ENCODE measurements at places on chromosomes 3 and 15.

GRCh38 chr3:169189486-169189885, 474.0 kb downstream of the MECOM start:
- DNase-seq: no peak

DNA sequence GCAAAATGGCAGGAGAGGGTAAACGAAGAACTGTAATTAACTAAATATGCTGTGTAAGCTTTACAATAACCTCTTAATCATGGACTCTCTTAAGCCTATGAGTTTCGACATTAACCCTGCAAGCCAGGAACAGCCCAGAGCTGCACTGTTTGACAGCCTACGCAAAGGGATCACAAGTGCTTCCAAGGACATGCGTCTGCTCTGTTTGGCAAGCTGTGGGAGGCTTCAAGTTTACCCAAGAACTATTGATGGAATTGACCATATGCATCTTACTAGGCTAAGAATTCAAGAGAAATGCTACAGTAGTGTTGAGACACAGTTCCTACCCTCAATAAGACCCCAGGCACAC, 66.0 kb downstream of the PDZRN3 start:
- no peak for DNase-seq

GRCh38 chr3:136069933-136070332, 104.4 kb downstream of the PPP2R3A start:
- no peak for DNase-seq

DNA sequence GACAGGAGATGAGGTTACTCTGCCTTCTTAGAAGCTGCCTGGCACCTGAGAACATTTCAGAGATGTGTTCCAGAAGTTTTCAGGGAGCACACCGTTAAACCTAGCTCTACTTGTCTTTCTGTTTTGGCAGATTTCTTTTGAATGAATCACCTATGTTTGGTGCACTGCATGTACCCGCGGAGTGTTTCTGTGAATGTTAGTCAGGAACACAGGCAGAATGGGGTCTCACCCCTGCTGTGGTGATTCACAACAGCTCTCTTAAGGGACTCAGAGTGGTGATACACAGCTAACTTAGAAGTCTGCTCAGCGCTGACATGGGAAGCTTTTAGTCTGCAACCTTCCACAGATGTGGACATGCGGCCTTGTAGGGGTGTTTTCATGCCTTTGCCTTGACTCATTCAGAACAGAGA, 24.0 kb downstream of the TSEN2 start:
- DNase-seq: no peak

- no peak for DNase-seq
Observed at GRCh38 chr3:139557041-139557440, 17.5 kb upstream of the RBP1 start.

GRCh38 chr15:63200464-63201249, 11.3 kb downstream of the RAB8B start:
- no peak for DNase-seq

GRCh38 chr15:79105141-79105540, 14.6 kb upstream of the RASGRF1 start:
- DNase-seq: no peak

DNA sequence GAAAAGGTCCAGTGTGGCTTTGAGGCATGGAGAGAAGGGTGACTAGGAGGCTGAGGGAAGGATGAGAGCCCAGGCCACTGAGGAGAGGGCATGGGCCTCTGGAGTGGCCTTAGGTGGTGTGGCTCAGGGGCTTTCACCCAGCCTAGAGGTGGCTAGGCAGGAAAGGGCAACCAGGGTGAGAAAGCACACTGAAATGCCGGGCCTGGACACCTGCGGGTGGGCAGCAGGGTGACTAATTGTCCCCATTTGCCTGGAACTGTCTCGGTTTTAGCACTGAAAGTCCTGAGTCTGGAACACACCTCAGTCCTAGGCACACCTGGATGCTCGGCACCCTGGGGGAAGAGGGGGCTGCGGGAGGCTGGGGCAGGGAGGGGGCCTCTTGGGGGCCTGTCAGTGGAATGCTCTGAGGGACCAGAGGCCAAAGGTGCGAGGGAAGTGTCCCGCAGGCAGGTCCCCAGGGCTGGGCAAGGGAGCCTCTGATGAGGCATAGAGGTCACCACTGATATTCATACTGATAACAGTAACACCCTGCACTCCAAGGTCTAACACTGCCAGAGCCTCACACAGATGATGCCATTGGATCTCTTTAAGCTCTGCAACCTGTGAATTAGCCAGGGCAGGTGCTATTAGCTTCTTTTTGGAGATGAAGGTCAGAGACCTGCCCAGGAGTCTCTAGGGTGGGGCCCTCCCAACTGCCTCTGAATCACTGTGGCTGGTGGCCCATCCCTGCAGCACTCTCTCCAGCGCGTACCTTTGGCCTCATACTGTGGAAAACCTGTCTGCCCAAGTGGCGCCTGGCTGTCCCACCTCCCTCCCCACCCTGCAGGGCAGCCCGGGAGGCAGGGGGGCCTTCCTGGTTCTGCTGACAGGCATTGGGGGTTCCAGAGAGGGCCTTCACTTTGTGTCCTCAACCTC, 3.0 kb upstream of the PHGR1 start:
- DNase-seq: no peak

GRCh38 chr15:51162865-51163762, 68.4 kb upstream of the TNFAIP8L3 start:
- DNase-seq: no peak

GRCh38 chr3:186239321-186239720, 122.7 kb downstream of the DGKG start:
- peak; percentile 4 for DNase-seq

GRCh38 chr3:129947538-129948240, 26.8 kb upstream of the TRH start:
- DNase-seq: no peak

- no peak for DNase-seq
Observed at GRCh38 chr15:92107510-92107909, 254.0 kb downstream of the SLCO3A1 start.

- DNase-seq: no peak
Observed at GRCh38 chr15:60006203-60006862, 2.2 kb downstream of the FOXB1 start.

DNA sequence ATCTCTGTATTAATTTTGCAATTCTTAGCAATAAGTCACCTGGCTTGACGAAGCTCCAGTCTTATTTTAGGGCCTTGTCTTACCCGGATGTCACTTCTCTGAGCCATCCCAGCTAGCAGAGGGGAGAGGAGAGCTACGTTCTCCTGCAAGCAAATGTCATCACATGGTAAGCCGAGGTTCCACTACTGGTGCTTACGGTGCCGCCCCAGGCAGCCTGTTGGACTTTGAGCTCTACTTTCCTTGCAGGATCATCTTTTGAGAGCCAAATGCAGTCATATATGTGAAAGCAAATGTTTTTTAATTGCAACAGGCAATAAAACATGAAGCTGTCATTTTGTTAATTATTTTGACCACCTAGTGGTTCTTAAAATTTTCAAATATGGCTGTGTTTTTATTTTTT, 140.9 kb downstream of the FAM43A start:
- DNase-seq: no peak

DNA sequence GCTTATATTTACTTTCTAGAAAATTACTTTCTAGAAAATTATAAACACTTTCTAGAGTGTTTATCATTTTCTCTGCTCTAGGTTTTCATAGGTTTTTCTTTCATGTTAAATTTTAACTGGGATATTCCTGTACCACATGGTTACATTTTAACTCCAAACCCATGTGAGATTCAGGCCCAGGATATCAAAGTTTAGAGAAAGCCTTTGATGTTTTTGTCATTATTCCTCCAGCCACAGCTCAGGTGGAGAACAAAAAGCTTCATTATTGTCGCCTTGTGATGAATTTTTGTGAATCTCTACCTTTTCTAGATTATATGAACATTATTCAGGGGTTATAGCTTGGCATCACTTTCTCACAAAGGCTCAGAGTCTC, 816.0 kb downstream of the SQOR start:
- DNase-seq: no peak

DNA sequence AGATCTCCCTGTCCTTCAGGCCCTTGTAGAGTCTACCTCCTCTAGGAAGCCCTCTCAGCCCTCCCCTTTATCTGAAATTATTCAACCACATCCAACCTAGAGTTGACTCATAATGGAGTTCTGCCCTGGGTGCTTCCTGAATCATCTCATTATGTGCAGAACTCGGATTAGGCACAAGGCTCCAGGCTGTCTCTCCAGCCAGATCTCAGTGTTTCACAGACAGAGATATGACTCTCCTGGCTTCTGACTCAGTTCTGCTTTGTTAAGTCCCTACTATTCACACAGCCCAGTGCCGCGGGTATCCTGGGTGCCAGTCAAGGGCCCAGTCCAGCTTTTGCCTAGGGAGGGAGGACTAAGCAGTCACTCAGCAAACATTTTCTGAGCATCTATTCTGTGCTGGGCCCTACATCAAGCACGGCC, 9.3 kb downstream of the STRA6 start:
- DNase-seq: no peak

DNA sequence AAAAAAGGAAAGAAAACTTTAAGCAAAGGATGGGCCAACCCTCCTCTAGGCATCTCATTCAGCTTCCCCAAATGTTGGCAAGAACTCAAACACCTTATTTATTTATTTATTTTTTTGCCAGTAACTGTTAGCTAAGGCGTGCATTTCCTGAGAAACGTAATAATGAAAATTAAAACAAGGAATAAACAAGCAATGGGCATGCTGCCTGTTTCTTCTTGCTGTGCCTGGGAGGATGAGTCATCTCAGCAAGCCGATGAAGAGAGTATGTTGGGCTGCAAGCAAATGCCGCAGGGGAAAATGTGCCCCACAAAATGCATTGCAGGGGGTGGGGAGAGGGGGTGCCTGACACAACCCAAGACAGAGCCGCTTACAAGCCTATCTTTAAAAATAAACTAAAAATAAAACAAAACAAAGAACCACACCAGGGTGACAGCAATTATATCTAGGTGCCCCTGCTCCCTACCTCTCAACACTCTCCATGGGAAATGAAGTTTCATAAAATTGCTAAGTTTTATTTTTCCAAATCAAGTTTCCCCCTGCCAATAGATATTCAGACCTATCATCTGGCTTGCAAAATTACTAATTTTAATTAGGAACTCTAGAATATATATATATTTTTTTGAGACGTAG, 40.3 kb downstream of the EIF4E3 start:
- DNase-seq: no peak

DNA sequence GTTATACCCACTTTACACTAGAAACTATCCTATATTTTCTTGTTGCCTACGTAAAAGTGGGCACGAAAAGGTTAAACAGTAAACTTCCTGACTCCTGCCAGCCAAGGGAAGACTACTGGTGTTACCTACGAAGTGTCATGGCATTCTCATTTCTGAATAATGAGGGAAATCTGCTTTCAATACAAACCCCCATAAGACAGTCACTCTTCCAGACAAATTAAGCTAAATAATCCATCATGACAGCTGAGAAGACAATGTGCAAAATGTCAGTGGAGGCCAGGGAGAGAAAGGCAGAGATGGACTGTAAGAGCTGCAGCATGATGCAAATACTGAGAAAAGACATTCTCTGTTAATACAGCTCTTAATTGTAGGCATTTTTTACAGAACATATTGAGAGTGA, 136.5 kb downstream of the SERPINI1 start:
- DNase-seq: no peak

GRCh38 chr3:154548341-154548740, 118.4 kb upstream of the GPR149 start:
- DNase-seq: no peak

- no peak for DNase-seq
Observed at GRCh38 chr15:101494251-101494796, 4.8 kb upstream of the PCSK6 start.

DNA sequence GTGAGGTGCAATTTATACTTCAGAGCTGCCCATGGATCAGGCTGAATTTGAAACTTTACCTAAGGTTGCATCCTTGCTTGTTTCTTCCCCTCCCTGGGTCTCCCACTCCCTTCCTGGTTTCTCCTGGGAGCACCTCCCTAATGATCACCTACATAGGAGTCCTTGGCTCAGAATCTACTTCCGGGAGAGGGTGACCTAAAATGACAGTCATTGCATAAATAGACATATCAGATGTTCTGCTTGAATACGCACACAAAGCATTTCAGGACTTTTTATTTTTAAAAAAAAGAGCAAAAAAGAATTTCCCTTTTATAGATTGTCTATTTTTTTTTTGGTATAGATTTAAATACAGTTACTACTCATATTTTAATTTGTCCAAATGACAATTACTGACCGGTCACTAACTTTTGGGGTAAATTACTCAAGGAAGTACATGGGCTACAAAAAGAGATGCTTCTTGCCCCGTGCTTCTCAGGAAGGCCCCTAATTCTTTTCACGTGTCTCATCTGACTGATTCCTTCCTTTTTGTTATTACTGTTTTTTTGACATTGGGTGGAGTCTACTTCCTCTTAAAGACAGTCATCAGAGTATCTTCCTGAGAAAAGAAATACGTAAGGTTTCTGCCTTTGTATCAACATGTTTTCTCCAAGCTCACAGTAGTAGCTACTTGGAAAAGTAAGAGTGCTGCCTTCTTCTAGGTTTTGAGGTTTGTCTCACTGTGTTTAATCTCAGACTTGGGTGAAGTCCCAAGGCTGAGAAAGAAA, 4.9 kb upstream of the MYZAP start:
- DNase-seq: no peak

- DNase-seq: no peak
Observed at GRCh38 chr3:174417573-174417972, 441.6 kb upstream of the NAALADL2 start.

DNA sequence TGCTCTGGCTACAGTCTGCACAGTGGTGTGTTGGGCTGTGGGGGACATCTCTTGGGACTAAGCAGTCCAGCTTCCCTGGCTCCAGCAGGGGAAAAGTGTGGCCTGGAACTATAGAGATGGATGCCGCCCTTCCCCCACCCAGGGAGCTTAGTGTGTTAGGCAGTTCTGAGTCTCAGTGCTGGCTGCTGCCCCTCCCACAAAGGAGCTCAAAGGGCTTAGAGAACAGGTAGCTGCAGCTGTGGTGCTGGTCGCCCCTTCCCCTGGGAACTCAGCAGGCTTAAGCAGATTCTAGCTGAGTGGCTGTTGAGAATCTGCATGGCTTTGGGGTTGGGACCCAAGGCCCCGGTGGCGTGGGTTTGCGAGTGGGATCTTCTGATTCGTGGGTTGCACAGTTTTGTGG, 190.8 kb downstream of the PDCD6IP start:
- no peak for DNase-seq

GRCh38 chr3:75687323-75687722, 23.2 kb downstream of the FRG2C start:
- DNase-seq: no peak

- DNase-seq: no peak
Observed at GRCh38 chr15:39748276-39748675, 34.4 kb downstream of the FSIP1 start.

- no peak for DNase-seq
Observed at GRCh38 chr3:45984331-45985312, 11.0 kb downstream of the FYCO1 start.

DNA sequence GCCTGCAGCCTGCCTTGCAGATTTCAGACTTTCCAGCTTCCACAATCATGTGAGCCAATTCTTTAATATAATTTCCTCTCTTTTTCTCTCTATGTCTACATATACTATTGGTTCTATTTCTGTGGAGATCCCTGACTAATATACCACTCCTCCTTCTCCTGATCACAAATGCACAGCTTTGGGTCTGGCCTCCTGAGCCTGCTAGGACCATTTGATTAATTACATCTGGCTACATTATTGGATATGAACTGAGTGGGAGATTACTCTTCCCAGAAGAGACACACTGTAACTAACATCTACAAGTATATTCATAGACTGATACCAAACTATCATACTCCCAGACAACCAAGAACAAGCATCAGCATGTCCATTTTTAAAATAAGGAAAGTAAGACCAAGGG, 188.9 kb upstream of the LMCD1 start:
- no peak for DNase-seq

- no peak for DNase-seq
Observed at GRCh38 chr3:182214416-182214815, 502.7 kb downstream of the SOX2 start.

- no peak for DNase-seq
Observed at GRCh38 chr3:189714991-189715961, 84.1 kb downstream of the TP63 start.
